Activated CD4-positive, CD25-positive, alpha-beta regulatory T cell treated with anti-CD3 and anti-CD28 coated beads, Interleukin-2, amount 50 U/mL, for 24 hours (primary cell): ENCODE measurements at places on chromosomes 16 and 17.

GRCh38 chr17:75400326-75400939 is 5.0 kb downstream of the GRB2 start:
- no peak for ATAC-seq

GRCh38 chr16:86224126-86224525 is 286.2 kb upstream of the FOXF1 start:
- ATAC-seq, result no peak

GRCh38 chr17:50201276-50201854 is at the start of gene COL1A1:
Gene COL1A1, minus strand, starts transcription at chr17:50201631. Its CDS starts 118 bp downstream, at chr17:50201513.
- ATAC-seq, result no peak

GRCh38 chr16:668519-669171 is 713 bp downstream of the RHOT2 start:
- ATAC-seq, result no peak

DNA sequence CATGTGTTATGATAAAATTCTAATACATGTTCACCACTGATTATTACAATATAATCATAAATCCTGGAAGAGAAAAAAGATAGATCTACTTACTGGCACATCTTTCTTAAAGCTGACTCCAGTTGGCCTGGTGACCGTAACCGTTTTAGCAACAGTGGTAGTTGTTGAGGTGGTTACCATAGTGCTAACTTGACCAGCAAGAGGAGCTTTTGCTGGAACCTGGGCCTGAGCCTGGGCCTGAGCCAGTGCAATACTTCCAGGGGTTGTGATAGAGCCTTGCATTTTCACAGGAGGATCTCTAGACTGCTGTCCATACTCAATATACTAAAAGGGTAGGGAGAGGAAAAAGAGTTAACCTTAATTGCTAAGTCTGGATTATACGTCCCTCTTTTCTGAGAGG is 36.2 kb downstream of the SETD6 start:
- no peak for ATAC-seq

DNA sequence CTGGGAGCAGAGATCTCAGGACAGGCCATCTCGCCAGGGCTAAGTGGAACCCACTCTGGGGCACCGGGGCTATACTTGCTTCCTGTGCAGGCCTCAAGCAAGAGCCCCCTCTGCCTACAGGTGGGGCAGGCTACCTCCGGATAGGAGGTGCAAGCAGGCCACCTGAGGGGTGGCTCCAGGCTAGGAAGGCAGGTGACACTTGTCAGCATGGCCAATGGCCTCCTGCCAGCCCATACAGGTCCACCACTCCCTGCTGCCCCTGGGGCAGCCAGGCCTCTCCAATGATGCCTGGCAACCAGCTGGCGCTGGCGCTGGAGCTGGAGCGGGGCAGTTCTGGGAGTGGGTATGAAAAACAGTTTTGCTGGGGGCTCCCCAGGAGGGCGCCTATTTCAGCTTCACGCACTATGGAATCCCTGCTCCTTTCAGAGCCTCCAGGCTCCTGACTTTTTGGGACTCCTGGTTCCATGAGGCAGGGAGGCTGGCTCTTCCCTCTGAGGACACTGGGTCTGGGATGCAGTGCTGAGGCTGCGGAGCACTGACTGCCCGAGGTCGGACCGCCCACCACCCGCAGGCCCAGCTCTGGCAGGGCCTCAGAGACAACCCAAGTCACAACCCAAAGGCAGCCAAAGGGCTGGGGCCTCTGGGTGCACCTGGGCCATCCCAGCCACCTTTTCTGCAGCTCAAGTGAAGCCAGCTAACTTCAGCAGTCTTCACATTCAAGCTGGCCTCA is 8.4 kb upstream of the SREBF1 start:
- no peak for ATAC-seq
